Breast epithelium (tissue), 4 donors: ENCODE measurements at places on chromosomes 13 and 19.

- DNase-seq, result no peak
Observed at GRCh38 chr13:86491121-86491520, 691.9 kb upstream of the SLITRK6 start.

DNA sequence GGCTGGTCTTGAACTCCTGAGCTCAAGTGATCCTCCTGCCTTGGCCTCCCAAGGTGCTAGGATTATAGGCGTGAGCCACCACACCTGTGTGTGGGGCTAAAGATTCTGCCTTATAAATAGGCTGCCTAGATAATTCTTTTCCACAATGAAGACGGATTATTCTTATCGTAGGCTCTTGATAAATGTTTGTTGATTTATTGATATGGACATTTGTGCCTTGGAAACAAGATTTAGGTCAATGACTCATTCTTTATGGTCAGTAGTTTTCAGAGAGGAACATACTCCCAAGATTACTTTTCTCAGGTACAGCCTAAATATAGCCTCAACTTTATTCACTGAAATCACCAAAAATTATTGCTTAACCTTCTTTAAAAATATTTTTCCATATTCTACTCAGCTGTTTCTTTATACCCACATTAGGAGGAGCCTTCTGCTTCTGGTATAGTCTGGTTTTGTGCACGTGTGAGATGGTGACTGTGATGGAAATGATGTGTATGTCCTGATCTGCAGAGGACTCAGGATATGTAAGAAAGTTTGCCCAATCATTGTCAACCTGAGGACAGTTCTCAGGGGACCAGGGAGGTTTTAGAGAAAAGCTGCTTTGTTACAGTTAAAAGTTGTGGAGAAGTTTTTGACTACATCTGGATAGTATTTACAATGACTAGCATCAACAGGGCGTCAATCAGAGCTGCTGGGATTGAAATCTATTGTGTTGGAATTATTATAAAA is 208.9 kb downstream of the DNAJC15 start:
- no peak for DNase-seq

DNA sequence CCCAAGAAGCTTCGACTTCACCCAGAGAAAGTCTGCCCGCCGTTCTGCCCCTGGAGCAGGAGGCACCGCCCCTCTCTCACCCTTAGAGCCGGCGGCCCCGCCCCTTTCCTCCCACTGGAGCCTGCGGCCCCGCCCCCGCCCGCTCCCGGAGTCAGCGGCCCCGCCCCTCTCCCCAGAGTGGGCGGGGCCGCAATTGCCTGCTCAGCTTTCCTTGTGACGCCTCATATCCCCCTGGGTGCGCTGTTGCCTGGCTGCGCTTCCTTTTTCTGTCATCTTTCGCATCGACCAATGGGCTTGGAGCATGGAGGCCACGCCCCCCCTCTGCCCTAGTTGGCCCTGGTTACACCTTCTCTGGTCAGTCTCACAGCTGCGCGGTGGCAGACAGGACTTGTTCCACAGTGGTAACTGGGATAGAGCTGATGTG is 38.2 kb upstream of the ZNF492 start:
- peak; percentile 75 for DNase-seq

GRCh38 chr13:80339563-80339911 is 1.4 kb downstream of the SPRY2 start:
- DNase-seq, result no peak

DNA sequence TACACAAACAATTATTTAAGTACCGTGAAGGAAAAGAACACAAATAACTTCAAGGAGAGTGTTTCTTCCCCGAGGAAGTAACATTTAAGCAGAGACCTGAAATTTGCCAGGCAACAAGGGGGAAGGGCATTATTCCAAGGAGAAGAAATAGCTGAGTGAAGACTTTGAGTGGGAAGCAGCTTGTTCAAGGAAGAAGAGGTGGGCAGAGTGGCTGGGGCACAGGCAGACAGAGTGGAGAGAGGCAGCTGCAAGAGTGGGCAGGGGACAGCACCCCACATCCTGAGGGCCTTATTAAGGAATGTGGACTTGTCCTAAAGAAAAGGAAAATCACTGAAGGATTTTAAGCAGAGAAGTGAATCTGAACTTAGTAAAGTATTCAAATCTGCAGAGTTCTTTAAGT is 4.7 kb upstream of the DCLK1 start:
- no peak for DNase-seq

GRCh38 chr19:3025549-3025886 is 3.6 kb downstream of the TLE2 start:
- no peak for DNase-seq

DNA sequence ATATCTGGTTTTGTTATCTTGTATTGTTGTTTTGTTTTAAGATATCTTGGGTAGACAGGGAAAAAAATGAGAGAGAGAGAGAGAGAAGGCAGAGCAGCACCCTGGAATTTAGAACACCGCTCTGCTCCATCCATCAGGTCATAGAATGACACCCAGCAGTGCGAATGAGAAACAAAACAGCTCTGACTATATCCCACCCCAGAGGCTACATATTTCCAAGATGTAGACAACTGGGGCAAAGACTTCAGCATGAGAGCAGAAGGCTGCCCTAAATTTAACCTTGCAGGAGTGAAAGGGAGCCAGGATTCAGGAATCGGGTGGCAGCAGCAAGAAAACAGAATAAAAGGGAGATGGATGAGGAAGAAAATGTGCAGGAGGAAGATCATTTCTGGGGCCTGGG is 46.5 kb downstream of the TNFSF13B start:
- no peak for DNase-seq

- DNase-seq, result no peak
Observed at GRCh38 chr13:98500963-98501421, 75.9 kb downstream of the STK24 start.

GRCh38 chr13:43397111-43397510 is 373.7 kb downstream of the DNAJC15 start:
- no peak for DNase-seq

GRCh38 chr19:7652061-7652641 is 15.2 kb downstream of the STXBP2 start:
- peak; percentile 85 for DNase-seq

GRCh38 chr19:32289566-32290210 is 55.7 kb upstream of the ZNF507 start:
- DNase-seq, result no peak
